ENCODE measurements at places on chromosomes 6 and 20. TPM values are rescaled to one million over a fixed set of nuclear protein-coding genes. Genes with fewer than 3 reads are reported as not detected.

DNA sequence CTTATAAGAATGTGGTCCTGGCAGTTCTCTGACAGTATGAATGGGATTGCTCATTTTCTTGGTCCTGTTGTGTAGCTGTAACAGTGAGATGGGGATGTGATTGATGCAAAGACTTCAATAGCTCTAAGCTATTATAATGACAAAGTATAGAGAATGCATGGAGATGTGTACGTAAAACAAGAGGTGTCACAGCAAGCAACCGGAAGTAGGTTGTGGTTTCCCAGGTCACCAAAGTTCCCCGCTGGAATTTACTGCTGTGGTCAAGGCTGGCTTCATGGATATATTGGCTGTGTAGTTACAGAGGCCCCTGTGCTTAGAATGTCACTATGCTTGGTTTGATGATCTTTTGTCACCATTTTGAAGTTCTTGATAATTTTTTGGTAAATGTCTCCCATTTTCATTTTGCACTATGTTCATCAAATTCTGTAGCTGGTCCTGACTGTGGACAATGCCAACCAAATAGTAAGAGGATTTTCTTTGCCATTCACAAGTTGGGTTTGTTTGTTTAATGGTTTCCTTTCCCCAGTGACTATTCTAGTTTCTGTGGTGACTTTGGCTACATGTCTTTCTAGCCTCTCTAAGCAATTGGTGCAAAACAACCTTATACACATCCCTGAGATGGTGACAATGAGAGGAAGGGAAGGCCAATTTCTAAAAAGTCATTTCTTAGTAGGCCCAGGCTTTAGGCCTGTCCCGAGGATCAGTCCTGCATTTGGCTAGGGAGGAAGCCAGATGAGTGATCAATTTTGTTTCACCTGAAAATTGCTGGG lies 10.5 kb downstream of the DNAH8 start:
- DNase-seq, result no peak

DNA sequence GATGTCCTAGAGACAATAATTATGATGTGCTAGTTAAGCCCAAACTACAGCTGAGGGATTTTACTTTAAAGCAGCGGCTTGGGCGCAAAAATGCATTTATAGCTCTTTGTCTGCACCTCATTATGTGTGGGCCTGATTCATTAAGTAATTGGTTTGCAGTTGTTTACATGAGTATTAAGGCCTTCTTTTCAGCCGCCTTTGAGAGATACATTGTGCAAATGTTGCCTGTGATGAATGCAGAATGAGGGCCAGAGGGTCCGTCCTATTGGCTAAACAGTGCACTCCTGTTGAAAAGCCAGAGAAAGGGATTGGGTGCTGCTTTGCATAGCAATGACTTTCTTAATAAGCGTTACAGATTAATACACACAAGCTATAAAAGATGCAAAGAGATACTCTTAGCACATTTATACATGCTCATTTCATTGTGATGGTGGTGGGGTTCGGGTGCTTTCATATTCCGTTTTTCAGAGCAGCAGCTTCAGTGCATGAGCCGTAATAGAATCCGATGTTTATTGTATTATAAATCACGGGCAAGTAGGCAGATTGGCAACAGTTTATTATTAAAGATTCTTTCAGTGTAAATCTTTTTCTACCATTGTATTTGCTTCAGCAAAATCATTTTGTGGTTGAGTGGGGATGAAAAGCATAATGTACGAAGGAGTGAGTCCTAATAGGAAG lies 68.2 kb upstream of the XRN2 start:
- DNase-seq, result no peak

DNA sequence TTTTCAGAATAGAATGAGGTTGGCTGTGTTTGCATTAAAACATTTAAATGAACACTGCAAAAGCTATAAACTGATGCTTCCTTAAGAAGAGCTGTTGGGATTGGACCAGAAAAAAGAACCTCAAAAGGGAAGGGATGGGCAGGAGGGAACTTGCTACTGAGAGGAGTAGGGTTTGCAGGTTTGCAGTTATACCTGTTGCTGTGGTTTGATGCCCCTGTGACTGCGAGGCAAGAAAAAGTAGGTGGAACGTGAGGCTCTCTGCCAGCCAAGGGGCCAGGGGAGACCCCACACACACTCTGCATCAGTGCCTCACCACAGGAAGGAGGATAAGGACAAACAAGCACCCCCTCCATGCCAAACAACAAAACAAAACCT lies 197.2 kb downstream of the BCAS1 start:
- no peak for DNase-seq

- DNase-seq, result no peak
These were observed 88.4 kb downstream of the VEGFA start for GRCh38 chr6:43858161-43859153.

GRCh38 chr6:51554029-51554428 lies 533.4 kb downstream of the PKHD1 start:
- DNase-seq, result no peak

DNA sequence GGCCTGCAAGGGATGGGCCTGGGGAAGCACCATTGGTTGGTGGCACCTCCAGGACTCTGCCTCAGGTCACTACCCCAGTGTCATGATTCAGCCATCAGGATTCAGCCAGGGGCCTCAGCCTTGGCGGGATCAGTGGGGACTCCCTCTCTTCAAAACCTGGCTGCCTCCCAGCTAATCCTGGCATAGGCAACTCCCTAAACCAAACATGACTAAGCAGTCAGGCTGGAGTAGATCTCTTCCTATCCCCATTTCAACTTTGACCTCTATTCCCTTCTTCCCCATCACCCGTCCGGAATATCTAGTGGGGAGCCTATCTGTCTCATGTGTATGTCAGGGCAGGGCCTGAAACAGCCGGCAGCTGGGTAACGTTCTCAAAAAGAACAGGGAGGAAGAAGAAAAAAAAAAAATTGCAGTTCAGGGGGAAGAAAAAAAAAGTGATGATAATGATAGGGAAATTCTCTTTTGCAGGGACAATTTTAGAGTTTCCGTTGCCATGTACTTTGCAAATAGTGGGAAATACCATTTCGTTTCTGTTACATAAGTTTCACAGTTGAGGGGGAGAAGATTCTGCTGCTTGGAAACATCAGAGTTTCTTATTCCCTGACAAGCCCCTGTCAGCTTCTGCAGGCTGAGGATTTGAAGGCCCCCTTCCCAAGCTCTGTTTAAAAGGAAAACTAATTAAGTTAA lies 4.1 kb upstream of the PREX1 start:
- peak; percentile 46 for DNase-seq

DNA sequence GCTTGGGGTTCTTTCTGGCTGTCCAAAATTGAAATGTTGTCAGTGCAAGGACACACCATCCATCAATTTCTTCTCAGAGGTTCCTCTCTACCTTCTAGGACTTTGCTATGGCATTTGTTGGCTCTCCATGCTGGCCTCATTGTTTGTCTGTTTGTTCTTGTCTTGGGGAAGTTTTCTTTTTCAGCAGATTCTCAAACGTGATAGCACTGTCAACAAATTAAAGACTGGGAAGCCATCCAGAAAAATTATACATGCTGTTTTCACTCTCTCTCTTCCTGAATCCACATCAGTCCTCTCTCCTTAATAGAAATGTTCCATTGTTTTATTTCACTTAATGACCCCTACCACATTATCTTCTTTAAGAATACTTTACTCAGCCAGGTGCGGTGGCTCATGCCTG lies 130.4 kb downstream of the PCSK2 start:
- no peak for DNase-seq

GRCh38 chr20:4158466-4159050 lies 143.2 kb upstream of the RNF24 start:
- DNase-seq, result no peak

DNA sequence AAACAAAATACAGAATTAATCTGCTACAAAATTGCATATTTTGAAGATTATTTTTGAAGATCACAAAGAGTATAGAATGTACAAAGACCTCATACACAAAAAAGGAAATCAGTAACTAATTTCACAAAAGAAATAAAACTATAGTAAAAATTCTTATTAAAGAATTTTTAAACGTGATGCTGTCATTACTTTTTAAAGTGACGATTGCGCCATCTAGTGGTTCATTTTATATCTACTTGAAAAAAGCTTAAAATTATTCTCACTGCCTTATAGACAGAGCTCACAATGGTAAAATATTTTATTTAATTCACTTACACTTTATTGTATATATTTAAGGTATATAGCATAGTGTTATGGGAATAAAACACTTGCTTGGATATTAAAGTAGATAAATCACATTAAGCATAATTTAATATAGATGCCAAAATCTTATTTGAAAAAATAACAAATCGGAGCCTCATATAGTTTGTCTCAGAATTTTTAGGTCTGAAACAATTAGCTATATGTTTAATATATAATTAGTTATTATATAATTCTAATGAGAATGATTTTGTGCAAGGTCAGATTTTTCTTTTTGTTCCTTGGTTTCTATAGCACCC lies 128.8 kb downstream of the PHF3 start:
- DNase-seq, result no peak

DNA sequence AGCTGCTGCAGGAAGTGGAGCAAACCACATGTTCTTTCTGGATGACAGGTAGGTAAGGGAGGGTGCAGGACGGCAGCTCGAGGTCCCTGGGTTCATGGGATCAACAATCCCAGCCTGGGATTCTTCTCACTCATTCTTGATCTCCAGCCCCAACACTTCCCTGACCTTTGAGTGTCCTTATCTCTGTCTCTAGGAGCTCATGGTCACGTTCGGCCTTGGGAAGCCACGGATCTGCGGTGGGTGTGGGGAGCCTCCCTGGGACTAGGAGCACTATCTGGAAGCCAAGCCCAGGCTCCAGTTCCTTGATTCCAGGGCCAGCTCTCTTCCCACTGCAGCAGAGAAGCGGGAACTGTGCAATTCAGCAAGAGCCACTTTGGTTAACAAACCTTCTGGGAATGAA lies 27.5 kb downstream of the BNIP5 start:
- DNase-seq, result peak; percentile 78

GRCh38 chr6:28943223-28943556 lies 19.4 kb upstream of the TRIM27 start:
- DNase-seq, result no peak

DNA sequence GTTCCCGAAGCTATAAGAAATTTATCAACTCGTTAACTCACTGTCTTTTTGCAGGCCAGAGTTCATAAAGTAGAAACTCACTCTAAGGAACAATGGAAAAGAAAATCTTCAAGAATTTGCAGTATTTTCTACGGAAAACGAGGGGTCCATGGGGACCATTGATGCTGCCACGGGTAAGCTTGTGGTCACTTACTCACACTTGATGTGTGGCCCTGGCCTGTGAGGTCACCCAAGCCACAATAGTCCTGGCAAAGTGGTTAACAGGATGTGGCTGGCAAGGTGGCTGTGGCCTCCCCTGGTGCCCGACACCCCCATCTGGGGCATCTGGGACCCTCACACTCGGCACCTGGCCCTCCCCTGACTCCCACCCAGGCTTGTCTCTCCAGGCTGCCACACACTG lies 123.4 kb downstream of the C6orf118 start:
- DNase-seq, result no peak

DNA sequence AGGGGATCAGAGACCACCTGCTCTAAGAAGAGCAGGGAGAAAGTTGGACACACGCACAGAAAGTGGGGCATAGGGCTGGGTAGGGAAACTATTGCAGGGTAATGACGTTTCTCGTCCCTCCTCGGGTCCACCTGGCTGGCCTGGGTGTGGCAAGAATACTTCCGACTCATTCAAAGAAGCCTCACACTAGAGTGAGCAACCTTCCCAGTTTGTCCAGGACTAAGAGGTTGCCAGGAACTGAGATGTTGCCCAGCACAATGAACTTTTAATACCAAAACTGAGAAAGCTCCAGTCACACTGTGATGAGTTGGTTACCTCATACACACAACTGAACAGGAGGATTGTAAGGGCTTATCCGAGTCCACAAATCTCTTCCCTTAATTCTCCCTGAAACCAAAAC lies 74.5 kb upstream of the ADGRF1 start:
- DNase-seq, result no peak

GRCh38 chr6:112799889-112800288 lies 452.8 kb downstream of the RFPL4B start:
- no peak for DNase-seq

- no peak for DNase-seq
These were observed 1.4 kb downstream of the PREP start for GRCh38 chr6:105401247-105402089.

- DNase-seq, result no peak
These were observed 220.8 kb upstream of the HEY2 start for GRCh38 chr6:125528621-125529041.

HCK gene
- total RNA-seq, result 1.3 TPM

RPP40 gene
- total RNA-seq, result 10.8 TPM

OTOR gene
- total RNA-seq, result not detected

EYA2 gene
- total RNA-seq, result 14.6 TPM

KCNQ2 gene
- total RNA-seq, result 60.9 TPM

B3GALT4 gene
- total RNA-seq, result 18.0 TPM

BTBD3 gene
- total RNA-seq, result 83.6 TPM

CDH4 gene
- 1.9 TPM for total RNA-seq

UBE2C gene
- total RNA-seq, result 22.0 TPM
